ENCODE measurements at places on chromosomes 4 and X.

GRCh38 chr4:9875516-9875915 lies 94.1 kb downstream of the DRD5 start:
- DNase-seq: no peak

DNA sequence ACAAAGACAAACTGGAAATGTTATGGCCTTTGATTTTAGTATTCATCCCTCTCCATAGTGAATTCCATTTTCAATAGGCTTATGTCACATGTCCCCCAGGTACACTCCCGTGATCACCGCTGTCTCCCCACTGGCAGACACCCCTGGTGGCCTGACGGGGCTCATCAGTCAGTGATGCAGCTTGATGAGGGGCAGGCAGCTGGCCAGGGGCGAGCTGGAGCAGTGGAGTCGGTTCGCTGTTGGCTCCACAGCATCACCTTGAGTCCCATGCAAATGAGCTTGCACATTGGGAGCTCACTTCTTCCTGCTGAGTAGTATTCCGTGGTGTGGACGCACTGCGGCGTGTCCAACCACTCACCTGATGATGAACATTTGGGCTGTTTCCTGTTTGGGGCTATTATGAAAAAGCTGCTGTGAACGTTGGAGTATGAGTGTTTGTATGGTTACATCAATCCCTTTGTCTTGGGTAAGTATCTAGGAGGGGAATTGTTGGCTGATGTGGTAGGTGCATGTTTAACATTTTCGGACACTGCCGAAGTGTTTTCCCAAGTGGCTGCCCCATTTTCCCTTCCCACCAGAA lies 5.2 kb downstream of the TREX2 start:
- no peak for DNase-seq

- no peak for DNase-seq
Observed at GRCh38 chr4:54440394-54441136, 211.5 kb downstream of the PDGFRA start.

DNA sequence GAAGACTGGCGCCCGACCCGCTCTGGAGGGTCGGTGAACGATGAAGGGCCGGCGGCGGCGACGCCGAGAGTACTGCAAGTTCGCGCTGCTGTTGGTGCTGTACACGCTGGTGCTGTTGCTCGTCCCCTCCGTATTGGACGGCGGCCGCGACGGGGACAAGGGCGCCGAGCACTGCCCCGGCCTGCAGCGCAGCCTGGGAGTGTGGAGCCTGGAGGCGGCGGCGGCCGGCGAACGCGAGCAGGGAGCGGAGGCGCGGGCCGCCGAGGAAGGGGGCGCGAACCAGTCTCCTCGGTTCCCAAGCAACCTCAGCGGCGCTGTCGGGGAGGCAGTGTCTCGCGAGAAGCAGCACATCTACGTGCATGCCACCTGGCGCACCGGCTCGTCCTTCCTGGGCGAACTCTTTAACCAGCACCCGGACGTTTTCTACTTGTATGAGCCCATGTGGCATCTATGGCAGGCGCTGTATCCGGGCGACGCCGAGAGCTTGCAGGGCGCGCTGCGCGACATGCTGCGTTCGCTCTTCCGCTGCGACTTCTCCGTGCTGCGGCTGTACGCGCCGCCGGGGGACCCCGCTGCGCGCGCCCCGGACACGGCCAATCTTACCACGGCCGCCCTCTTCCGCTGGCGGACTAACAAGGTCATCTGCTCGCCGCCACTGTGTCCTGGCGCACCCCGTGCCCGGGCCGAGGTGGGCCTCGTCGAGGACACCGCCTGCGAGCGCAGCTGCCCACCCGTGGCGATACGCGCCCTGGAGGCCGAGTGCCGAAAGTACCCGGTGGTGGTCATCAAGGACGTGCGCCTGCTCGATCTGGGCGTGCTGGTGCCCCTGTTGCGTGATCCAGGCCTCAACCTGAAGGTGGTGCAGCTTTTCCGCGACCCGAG lies 568 bp downstream of the CHST7 start:
- peak; percentile 74 for DNase-seq

DNA sequence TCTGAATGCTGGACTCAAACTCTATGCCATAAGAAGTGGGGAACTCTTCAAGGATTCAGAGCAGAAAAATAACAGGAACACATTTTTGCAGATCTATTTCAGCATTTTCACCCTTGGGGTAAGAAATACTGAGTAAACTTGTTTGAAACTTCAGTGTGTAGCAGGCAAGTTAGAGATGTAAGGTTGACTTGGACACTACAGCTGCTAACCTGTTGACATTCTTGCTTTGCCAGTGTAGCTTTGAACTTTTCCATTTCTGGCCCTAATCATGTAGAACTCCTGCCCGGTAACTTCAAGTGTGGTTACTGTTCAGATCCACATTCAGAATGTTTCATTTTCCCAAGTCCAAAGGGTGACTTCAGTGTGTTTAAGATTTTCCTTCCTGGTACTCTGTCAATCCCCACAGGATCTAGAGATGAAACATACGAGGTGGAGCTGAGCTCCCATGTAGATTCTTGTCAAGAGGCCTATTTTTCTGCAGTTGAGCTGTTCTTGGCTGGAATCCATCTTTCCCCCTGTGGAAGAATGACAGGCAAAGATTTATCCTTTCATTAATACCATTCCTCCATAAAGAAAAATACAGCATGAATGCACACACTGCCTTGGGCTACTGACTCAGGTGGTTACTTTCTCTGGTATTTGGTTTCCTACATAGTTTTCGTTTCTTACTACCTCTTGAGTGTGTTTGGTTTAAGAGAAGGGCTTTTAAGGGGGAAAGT lies 34.1 kb downstream of the FHDC1 start:
- peak; percentile 67 for DNase-seq

GRCh38 chrX:41881166-41881565 lies 42.2 kb downstream of the CASK start:
- no peak for DNase-seq

DNA sequence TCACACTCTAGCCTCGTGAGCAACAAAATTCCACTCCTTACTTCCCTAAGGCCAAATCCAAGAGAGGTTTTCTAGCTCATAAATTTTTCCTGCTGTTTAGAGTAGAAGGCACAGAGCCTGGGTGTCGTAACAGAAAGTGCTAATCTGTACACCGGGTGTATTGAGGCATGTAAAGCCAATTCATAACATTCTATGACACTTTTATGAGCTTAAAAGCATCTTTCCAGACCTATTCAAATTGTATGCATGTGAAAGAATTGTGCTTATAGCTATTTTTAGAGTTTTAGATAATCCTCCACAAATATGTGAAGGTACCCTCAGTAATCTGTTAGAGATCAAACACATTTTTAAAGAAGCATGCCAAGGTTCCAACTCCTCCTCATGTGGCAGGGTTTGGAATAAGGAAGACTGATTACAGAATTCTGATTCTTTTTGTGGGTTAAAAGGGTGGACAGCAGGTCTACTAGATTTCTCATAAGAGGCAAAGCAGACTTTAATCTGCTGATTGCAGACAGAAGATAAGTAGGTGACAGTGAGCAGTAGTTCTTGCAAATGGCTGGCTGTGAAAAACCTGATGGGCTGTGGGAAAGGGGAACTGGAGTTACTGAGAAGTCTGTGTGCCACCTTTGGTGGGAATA lies 25.5 kb upstream of the LRCH2 start:
- DNase-seq: no peak

GRCh38 chr4:151035328-151035727 lies 20.2 kb upstream of the LRBA start:
- DNase-seq: no peak

DNA sequence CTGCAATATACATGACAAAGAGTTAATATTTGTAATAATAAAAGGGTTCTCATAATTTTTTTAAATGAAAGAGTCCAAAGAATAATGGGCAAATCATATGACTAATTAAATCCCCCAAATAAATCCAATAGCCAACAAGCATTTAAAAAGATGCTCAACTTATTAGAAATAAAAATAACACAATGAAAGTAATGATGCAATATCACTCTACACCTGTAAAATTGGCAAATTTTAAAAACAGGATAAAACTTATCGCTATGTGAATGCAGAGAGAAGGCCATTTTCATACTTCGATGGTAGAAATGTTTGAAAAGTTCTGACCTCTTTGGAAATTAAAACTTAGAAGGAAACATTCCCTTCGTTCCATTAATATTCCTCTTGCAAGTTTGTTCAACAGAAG lies 1.9 kb downstream of the F8 start:
- no peak for DNase-seq

- peak; percentile 61 for DNase-seq
Observed at GRCh38 chr4:168679819-168680218, 183.0 kb downstream of the PALLD start.

- no peak for DNase-seq
Observed at GRCh38 chrX:63932006-63932405, 147.0 kb upstream of the ARHGEF9 start.

DNA sequence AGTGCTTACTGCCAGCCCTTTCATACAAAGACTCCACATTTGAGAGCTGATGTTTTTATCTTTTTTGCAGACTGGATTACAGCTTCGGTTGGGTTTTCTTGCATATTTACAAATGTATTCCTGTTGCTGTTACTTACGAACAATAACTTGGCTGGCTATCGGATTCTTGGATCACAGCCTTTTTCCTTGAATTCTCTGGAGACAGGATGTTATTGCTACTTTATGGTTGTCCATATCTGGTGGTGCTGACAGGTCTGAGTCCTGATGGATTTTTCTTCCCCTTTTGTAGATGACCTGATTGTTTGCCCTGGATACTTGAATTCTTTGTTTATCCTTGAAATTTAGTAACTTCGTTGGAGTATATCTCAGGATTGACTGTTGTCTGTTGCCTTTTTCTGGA lies 77.7 kb downstream of the PDK3 start:
- DNase-seq: no peak
